Fibroblast of lung (primary cell): ENCODE measurements at places on chromosomes 12 and 14.

DNA sequence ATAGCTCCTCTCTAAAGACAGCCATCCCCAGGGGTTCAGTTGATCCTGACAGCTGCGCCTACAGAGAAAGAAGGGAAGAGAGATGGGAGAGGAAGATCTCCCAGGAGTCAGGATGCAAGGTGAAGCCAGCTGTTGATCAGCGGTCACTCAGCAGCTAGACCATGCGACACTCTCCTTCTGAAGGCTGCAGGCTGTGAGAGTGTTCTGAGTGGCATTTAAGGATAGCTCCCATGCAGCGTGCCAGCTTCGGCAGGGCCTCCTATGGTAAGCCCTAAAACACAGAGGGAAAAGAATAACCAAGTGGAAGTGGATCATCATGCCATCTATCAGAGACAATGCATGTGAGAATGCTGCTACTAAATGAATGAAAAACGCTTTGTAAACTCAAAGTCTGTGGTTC is 197.9 kb upstream of the NUDT4 start:
- no peak for DNase-seq

DNA sequence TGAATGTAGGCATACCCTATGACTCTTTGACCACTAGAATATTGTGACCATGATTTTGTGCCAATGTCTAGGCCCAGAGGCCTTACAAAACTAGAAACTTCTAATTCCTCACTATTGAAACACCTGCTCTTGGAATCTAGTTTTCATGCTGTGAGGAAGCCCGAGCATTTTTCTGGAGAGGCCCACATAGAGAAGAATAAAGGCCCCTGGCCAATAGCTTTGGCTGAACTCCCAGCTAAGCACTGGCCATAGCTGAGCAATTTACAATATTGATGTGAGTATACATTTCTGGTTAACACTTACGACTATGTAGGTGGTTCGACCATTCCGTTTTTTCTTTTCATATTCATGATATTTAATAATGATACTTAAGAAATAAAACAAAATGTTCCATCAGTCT is 190.3 kb downstream of the KCNH5 start:
- DNase-seq = peak; percentile 2

DNA sequence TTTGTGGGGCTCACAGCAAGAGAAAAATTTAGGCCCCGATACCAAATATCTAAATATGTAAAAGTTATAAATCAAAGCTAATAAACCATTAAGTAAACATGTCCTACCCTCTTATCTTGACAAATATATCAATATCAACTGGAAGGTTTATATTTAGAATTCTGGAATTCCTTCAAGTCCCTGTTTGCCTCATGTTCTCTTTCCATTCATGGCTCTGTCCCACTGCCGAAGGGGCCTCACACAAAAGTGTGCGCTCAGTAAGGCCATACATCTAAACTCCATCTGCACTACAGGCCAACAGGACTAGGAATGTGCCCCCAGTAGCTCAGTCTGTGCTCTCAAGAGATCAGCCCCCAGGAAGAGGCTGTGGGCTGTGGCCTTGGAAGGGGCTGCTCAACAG is 10.6 kb upstream of the ATP5MC2 start:
- DNase-seq = no peak

DNA sequence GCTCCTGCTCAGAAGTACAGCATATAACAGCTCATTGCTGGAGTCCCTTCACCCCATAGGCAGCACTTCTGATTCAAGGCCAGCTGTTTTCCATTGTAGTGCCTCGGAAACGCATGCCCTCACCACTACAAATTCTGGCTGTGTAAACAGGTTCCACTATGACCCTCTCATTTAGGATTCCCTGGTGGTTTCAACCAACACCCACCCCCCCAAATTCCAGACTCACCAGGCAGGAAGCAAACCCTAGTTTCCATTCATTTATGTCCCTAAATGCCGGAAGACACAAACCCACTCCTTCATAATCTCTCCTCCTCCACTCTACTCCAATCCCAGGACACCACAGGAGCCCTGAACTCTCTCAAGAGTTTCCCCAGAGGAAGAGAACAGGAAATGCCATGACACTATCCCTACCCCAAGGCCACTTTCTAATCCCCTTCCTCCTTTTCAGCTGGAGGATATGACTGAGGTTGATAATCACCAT is 75.9 kb upstream of the TMPO start:
- DNase-seq = no peak

- DNase-seq = peak; percentile 25
Measured at GRCh38 chr12:29710104-29710503, 73.6 kb downstream of the TMTC1 start.

GRCh38 chr12:66648033-66648735 is 30.7 kb downstream of the GRIP1 start:
- no peak for DNase-seq

DNA sequence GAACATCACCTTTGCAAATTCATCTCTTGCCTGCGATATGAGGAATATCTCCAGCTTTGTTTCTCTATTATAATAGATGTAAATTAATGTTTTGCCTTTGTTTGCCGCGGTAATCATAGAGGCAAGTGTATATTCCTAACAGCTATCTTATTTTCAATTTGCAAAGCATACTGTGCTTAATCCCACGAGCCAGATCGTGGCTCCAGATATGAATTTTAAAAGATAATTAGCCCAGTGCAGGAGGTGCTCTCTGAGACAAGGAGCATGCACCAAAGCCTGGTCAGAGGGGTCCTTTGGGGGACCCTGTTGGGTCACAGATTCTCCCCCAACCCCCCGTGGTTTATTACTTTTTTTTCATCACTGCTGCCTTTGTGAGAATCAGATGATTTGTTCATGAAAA is 1087.5 kb downstream of the BCL11B start:
- DNase-seq = no peak

GRCh38 chr14:26959972-26960660 is 362.3 kb upstream of the NOVA1 start:
- DNase-seq = no peak

GRCh38 chr12:109439181-109439580 is 37.9 kb downstream of the KCTD10 start:
- DNase-seq = no peak

GRCh38 chr14:92785667-92786426 is 8.3 kb upstream of the GOLGA5 start:
- DNase-seq = peak; percentile 92

DNA sequence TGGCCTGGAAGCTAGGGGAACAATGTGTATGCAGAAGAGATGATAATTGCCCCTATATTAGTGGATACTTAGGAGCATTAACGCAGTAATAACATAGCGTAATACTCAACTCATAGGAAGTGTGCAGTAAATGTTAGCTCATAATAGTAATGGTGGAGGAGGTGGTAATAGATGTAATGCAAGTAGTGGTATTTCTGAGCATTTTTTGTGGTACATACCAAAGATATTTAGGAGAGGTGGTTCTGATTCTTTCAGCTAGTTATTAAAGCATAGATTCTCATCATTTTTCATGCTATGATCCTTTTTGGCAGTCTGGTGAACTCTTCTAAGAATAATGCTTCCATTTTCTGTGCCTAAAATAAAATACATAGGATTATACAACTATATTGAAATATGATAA is 233.1 kb downstream of the PTPRO start:
- DNase-seq = peak; percentile 54

DNA sequence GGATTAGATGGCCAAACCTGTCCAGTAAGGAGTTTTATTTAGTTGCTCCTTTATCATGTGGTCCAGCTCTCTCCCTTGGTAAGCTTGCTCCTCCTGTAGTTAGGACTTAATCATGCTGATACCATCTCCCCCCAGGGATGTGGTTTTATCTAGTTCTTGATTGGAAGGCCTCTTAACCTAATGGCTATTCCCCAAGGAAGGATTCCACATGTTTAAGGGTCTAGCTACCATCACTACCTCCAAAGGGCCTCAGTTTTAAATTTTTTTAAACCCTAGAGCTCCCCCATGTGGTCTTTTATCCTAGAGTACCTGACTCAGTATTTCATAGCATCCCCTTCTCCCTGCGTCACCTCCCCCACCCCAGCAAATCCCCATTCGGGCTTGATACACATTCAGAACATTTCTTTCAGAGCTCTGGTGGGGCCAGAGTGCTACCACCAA is 22.5 kb downstream of the MAP3K12 start:
- DNase-seq = no peak

GRCh38 chr12:109875572-109876131 is 4.7 kb downstream of the GLTP start:
- no peak for DNase-seq

DNA sequence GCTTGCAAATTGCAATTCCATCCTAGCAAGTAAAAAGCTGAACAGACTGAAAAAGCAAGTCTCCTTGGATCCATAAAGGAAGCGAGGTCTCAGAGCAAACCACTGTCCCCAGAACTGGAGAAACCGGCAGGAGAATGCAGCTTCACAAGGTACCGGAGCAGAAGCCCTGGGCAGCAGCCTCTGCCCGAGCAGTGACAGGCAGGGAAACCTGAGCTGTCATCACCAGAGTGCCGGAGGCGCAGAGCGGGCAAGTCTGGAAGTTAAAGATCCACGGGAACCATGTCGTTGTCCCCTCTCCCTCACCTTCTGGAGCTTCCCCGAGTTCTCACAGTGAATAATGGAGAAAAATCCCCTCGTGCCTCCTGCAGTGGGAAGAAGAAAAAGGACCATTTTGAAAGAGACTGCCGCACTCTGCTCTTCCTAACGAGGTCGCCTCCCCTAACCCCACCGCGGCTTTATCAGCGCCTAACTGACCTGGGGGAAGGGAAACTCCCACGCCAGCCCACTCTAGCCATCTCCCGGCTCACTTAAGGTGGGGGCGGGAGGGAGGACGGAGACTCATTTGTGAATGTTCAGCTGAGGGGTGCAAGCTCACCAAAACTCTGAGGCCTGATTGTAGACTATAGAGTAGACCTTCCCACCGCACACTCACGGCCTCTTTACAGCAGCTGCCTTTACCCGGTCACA is 27.8 kb downstream of the FBXL14 start:
- DNase-seq = no peak

DNA sequence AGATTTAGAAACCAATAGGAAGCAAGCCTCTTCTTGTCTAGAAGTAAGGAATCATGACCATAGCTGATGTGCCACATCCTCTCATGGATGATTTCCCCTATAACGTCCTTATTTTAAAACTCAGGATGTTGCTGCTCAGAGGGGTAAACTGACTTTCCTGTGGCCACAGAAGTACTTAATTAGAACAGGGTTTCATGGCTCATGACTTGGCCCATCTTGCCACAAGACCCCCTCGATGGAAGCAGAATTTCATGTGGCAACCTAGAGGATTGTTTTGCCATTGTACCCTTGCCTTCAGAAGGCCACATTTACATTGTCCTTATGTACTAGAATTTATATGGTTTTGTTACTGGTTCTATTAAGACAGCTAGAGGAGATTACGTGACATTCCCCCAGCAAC is 173.5 kb upstream of the PELI2 start:
- no peak for DNase-seq

DNA sequence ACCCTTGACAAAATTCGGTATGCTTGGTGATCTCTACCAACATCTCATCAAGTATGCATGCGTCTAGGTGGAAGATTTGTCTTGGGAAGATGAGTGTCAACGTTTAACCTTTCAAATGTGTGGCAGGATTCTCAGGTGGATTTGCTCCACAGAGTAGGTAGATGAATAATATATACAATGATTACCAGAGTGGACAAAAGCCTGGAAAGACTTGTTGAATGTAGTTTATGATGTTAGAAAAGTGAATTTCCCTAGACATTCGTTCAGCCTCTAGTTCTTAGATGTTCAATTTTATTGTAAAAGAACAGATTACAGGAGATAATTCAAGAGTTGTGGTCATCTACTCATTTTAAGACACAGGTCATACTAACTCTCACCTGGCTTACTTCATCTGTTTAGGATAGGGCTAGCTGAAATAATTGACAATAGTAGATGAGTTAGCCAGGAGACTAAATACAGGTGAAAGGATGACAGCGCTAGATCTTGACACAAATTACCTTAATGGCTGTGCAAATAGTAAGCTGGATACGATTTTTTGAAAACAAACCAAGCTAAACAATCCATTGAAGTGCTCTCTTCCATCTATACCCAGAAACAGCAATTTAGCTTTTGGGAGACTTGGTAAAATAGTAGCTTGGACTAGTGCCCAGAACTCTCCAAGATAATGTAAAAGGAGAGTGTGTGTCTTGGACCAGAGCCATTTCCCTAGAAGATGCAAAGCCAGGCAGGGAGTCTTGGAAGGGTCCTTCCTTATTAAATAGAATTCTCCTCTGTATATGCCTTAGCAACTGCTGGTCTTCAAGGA is 168.0 kb downstream of the DACT1 start:
- peak; percentile 86 for DNase-seq

GRCh38 chr12:82479511-82479910 is 121.2 kb downstream of the METTL25 start:
- peak; percentile 16 for DNase-seq

- DNase-seq = no peak
Measured at GRCh38 chr12:110661337-110661972, 27.5 kb downstream of the HVCN1 start.

DNA sequence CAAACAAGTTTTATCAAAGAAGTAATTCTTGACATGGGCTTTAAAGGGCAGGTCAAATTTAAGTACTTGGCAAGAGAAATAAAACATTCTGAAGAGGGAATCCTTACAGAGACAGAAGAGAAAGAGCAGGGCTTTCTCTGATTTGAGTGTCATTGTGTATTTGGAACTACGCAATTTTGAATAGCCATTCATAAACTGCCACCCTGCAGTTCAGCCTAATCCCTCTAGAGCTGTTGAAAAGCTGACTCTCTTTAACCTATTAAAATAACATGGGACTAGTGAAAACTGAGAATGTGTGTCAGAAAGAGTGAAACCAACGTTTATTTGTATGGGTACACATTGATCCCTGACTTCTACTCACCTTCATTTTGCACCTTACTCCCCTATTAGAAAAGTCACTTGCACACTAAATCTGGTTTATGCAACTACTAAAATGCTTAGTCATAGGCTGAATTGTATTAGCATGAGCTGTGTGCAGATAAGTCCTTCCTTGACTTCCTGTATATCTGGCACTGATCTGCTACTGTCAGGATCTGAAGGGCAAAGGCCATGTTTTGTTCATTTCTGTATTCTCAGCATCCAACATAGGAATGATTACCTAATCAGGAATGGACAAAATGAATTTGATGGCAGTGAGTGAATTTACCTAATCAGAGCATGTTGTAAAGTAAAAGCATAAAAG is 458.9 kb downstream of the NOVA1 start:
- DNase-seq = peak; percentile 8

DNA sequence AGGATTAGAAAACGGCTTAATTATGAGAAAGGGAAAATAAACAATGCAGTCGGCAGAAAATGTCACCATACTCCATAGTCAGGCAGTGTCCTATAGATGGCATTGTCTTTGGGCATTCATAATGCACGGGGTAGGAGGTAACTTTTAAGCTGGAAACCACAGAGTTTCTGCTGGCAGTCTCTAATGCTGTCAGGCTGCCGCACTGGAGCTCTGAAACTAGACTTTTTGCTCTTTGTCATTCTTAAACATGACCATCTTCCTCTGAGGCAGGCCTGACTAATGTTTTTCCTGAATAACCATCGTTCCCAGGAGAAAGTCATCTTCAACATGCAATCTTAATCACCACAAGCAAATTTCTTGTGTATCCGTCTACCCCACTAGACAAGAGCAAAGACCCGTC is 108.8 kb downstream of the ETNK1 start:
- peak; percentile 26 for DNase-seq

GRCh38 chr12:3717283-3717898 is 35.5 kb downstream of the CRACR2A start:
- DNase-seq = no peak

GRCh38 chr12:132159555-132160003 is 15.3 kb downstream of the NOC4L start:
- DNase-seq = no peak

GRCh38 chr12:19464192-19464580 is 24.9 kb downstream of the AEBP2 start:
- DNase-seq = no peak

GRCh38 chr14:94460631-94461416 is 8.2 kb upstream of the SERPINA11 start:
- no peak for DNase-seq

- no peak for DNase-seq
Measured at GRCh38 chr14:35295845-35296161, 3.6 kb downstream of the PSMA6 start.
